Stimulated activated CD4-positive, alpha-beta T cell treated with anti-CD3 and anti-CD28 coated beads, Interleukin-1b, Interleukin-23, amount 100 ng/mL, for 24 hours (primary cell): ENCODE measurements at places on chromosomes 1 and 21.

GRCh38 chr1:29658688-29659087 lies 422.4 kb downstream of the PTPRU start:
- no peak for DNase-seq

GRCh38 chr1:47182676-47183235 lies 7.1 kb downstream of the PDZK1IP1 start:
- no peak for DNase-seq

DNA sequence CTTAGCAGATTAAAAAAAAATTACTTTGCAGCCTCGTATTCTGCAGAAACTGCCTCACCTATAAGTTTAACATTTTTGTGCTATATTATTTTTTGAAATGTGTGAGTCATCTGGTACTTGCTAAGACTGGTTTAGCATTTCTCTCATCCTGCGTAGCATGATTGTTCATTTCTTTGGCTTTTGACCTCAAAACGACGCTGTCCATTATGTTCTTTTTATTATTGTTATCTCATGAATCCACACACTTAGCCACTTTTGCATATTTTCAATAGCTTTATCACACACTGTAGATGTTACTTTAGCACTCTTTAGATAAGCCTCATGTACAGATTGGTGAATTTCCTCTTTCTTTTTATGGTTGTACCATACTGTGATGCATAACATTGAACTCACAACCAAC lies 1004.9 kb upstream of the NCAM2 start:
- no peak for DNase-seq

- no peak for DNase-seq
These were observed 369.1 kb upstream of the VAMP3 start for GRCh38 chr1:7401814-7402547.

DNA sequence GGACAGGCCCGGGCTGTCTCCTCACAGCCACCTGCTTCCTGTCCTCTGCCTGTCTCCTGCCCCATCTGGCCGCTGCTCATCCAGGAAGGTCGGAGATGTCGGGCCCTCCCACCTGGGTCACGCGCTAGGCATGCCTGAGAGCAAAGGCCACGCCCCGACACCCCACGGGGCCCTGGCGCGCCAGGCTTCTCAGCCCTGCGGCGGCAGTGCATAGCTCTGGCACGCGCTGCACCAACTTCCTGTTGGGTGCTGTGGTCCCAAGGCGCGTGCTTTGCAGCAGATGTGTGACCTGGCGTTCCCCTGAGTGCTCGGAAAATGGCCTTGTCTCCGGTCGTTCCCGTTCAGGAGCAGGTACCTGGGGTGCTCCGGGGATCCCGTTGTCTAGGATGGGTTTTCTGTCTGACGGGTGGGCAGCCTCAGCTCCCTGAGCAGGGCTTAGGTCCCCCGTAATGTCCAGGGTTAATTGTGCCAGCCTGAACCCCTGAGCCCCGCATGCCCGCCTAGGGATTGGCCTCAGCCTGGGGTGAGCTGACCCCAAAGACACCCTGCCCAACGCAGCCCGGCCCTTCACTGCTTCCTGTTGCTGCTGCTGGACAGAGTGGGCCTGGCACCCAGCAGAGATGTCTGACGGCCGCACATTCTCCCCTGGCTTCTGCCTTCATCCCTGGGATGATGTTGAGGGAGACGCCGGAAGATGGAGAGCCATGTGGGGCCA lies 19.4 kb upstream of the KCNAB2 start:
- DNase-seq = peak; percentile 73

GRCh38 chr1:109718495-109718894 lies 6.4 kb downstream of the GSTM5 start:
- DNase-seq = no peak

DNA sequence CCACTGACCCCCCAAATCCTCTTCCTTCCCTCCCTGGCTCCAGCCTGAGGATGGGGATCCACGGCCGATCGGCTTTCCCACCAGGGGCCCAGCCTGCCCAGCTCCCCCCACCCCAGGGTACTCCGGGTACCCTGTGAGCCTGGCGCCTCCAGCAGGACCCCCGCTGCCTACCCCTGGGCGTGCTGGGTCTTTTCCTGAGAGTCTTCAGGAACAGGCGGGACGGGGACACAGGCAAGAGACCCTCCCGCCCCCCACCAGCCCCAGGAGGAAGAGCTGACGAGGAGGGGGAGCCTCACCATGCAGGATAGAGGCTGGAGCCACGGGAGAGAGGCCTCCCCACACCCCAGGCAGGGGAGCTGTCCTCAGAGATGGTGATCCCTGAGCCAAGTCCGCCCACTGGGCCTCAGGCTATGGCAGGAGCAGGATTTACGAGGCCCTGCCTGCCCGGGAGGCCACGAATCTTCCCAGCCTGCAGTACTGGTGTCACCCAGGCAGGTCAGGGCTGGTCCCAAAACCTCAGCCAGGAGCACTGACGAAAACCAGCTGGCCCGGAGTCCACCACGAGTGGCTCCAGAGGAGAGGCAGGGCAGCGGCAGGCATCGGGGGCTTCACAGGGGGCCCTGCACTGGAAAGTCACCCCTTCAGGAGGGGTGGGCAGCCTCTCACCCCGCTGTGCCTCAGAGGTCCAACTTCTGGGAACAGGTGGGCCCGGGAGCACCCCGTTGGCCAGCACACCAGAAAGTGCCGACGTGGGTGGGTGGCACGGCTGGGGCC lies 58.0 kb downstream of the MEGF6 start:
- DNase-seq = no peak

- DNase-seq = no peak
These were observed 86.3 kb downstream of the ACBD6 start for GRCh38 chr1:180415985-180416633.

GRCh38 chr1:54120698-54121481 lies 31.9 kb downstream of the CDCP2 start:
- no peak for DNase-seq

GRCh38 chr1:240401731-240402130 lies 210.2 kb downstream of the GREM2 start:
- DNase-seq = no peak

DNA sequence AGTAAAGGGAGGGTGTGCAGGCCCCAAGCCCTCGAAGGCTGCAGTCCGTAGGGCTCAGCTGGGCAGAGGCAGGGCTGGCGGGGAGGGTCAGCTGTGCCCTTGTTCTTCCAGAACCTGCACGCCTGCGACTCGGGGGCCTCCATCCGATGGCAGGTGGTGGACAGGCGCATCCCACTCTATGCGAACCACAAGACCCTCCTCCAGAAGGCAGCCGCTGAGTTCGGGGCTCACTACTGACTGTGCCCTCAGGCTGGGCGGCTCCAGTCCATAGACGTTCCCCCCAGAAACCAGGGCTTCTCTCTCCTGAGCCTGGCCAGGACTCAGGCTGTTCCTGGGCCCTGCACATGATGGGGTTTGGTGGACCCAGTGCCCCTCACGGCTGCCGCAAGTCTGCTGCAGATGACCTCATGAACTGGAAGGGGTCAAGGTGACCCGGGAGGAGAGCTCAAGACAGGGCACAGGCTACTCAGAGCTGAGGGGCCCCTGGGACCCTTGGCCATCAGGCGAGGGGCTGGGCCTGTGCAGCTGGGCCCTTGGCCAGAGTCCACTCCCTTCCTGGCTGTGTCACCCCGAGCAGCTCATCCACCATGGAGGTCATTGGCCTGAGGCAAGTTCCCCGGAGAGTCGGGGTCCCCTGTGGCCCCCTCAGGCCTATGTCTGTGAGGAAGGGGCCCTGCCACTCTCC lies 13.6 kb upstream of the LRRC3 start:
- no peak for DNase-seq

GRCh38 chr1:145701306-145701862 lies 5.8 kb downstream of the PDZK1 start:
- DNase-seq = no peak

DNA sequence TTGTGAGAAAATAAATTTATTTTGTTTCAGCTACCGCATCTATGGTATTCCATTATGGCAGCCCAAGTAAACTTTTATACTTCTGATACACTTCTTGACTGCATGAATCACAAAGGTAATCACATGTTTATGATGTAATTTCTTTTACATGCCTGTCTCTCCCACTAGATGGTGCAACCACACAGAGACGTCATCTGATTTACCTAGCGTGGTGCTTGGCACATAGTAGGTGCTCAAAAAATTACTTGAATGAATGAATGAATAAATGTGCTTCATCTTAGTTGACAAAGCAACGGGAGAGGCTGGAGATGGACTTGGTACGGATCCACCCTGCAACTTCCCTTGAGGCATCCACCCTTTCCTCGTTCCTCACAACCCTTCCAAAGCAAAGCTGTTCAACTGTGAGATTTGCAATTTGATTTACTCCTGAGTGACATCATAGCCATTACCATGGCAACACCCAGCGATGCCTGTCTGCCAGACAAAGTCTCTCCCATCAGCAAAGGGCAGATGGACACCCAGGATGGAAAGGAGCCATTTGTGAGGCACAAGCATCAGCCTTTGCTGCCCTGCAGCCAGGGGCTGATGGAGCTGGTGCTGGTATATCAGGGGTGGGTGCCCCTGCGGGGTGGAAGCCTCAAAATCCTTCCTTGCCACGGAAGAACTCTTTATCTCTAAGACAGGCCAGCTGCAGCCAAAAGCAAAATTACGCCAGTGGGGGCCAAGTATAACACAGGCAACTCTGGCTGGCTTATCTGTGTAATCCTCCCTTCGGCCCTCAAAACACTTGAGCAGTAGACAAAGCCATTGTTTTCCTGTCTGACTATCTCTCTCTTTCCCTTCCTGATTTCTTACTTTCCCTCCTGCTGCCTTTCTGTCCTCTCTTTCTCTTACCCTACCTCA lies 18.9 kb upstream of the VWA5B1 start:
- DNase-seq = no peak

GRCh38 chr1:236602171-236602570 lies 2.1 kb downstream of the HEATR1 start:
- no peak for DNase-seq

GRCh38 chr1:86339014-86339812 lies 56.9 kb downstream of the ODF2L start:
- no peak for DNase-seq

DNA sequence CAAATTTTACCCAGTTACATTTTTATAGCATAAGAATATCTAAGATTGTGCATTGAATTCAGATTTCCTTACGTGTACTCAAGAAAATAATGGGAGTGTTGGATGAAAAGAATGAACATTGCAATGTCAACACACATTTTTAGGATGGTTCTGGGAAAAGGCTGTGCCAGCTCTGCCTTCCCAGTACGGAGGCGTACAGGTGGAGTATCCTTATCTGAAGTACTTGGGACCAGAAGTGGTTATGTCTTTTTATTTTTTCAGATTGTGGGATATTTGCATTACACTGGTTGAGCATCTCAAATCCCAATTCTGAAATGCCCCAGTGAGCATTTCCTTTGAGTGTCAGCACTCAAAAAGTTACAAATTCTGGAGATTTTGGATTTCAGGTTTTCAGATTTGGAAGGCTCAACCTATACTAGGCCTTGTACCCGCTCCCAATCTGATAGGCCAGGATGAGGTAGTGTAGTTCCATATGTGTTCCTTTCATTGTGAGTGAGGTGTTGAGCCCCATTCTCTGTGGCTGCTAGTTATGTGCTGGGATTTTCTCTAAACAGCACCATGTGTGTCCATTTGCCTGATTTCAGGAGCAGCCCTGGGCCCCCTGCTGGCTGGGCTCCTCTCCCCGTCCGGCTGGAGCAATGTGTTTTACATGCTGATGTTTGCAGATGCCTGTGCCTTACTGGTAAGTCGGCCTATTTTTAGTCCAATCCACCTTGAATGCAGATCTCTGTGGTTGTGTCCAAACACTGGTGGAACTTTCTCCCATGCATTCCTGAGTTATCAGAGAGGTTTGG lies 60.8 kb downstream of the SLC37A1 start:
- no peak for DNase-seq

- DNase-seq = no peak
These were observed 887 bp downstream of the HES2 start for GRCh38 chr1:6418668-6419396.

DNA sequence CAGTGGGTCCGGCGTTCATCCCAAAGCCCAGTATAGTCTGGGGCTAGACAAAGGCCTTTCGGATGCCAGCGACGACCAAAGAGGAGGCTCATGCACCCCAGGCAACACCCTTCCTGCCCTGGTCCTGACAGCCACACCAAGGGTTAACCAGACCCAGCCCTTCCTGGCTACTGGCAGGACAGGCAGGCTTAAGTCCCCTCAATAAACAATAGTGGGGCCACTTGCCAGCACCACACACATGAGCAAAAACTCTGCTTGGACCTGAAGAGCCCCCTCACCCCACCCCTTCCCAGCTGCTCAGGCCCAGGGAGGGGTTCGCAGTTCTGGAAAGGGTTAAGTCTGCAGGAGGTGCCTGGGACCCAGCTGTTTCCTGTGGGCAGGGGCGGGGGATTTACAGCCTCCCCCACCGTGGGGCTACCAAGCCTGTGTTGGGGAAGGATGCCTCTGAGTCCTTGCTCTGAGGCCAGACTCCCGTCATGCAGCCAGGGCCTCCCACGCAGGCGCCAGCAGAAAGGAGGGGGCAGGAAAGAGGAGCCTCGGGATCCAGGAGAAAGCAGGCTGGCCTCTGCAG lies 18.2 kb downstream of the PHLDA3 start:
- DNase-seq = no peak

- no peak for DNase-seq
These were observed 92.3 kb downstream of the SIM2 start for GRCh38 chr21:36791180-36791579.

DNA sequence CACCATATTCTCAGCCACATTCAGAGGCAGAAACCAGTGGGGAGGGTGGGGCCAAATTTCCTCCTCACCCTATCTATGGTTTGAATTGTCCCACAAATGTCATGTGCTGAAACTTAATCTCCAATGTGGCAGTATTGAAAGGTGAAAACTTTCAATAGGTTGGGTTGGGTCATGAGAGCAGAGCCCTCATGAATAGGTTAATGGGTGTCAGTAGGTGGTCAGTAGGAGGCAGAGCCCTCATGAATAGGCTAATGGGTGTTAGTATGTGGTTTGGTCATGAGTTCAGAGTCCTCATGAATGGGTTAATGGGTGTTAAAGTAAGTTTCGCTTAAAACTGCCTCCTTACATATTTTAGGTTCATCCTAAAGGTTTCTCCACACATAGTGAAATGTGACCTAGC lies 170.0 kb downstream of the FCRL5 start:
- DNase-seq = no peak

DNA sequence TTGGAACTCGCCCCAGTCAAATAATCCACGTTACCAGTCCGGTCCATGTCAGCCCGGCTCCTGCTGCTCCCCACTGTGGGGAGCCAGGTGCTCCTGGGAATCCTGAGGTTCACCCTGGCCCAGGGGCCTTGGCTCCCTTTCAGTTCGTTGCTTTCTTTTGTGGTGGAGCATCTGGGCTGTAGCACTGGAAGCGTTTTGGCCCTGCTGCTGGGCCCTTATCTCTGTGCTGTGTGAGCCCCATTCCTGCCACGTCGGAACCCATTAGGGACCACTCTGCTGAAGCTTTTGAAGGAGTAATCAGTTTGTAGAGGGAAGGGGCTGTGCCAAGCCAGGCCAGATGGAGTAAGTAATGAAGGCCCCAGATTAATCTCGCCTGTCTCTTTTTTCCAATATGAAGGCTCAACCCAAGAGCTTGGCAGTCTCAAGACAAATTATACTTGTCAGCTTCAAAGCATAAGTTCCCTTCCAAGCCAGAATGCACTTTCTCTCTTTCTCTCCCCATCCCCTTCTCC lies 82.3 kb downstream of the PGM1 start:
- no peak for DNase-seq
